ENCODE measurements at places on chromosomes 2 and 18.
A peak's percentile ranks its signal among the peaks of the same experiment; 100 is the strongest.

GRCh38 chr2:54613794-54614257 lies 109.6 kb upstream of the EML6 start:
- peak; percentile 55 for DNase-seq

GRCh38 chr2:143807671-143808070 lies 678.5 kb downstream of the ARHGAP15 start:
- no peak for DNase-seq

DNA sequence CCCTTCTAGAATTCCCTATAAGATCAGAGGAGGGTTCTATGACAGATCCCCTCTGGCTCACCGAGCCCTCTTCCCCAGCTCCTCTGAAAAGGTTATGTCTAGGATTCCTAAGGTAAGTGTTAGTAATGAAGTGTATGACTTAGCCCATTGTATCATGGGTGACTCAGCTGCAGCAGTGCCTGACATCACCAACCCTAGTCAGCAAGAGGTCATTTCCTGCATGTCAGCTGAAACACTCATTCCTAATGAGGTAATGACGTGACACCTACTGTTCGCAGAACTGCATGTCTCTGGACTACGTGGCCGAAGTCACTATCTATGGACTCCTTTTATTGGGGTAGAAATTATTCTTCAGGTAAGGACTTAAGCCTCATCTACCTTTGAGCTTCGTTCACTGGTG lies 196.1 kb upstream of the MYT1L start:
- DNase-seq: no peak

DNA sequence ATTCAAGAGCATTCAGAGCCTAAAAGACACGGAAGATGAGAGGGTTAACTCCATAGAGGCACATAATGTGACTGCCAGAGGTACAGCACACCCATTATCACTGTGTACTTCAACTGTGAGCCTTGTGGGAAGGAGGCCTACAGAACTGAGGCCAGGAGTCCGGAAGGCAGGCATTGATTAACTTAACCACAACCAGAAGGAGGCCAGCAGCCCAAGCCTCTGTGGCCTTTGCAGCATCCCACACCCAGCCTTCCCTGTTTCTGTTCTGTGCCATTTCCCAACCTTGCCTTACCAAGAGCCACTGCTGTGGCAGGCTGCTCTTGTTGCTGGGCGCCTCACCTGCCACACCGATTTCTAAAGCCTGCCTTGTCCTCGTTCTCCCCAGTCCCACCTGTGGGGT lies 27.2 kb downstream of the SIGLEC15 start:
- DNase-seq: no peak

GRCh38 chr2:12334412-12334966 lies 382.2 kb upstream of the TRIB2 start:
- no peak for DNase-seq

DNA sequence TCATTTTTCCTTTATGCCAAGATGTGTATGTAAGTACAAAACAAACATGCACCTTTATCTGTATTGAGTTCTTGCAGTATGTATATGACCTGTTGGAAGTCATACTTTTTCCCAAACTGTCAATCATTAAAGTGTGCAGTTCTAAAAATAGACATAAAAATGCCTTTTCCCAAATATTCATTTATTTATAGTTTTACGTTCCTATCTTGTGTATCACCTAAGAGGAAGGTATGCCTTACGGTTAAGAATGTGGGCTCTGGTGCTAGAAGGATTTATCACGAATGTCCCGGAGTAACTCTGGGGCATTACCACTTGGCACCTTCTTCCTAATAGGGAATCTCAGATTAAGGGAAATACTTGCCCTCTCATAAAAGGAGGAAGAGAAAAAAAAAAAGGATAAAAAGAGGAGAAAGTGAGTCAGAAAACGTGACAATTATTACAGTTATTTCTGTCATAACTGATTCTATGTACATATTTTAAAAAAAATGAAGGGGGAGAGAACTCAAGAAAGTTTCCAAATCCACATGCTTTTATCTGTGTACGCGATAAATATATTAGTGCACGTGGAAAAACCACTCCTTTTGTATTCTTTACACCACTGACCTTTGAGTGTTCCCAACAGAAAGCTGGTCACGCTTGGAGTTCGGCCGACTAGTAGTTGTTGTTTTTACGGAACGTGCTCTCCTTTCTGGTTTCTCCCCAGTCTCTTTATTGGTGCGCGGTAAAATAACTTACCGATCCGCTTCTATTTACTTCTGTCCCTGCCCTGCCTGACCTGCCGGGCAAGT lies 721 bp downstream of the MCEE start:
- peak; percentile 21 for DNase-seq

- peak; percentile 76 for DNase-seq
Measured at GRCh38 chr2:7971841-7972240, 710.0 kb upstream of the ID2 start.

DNA sequence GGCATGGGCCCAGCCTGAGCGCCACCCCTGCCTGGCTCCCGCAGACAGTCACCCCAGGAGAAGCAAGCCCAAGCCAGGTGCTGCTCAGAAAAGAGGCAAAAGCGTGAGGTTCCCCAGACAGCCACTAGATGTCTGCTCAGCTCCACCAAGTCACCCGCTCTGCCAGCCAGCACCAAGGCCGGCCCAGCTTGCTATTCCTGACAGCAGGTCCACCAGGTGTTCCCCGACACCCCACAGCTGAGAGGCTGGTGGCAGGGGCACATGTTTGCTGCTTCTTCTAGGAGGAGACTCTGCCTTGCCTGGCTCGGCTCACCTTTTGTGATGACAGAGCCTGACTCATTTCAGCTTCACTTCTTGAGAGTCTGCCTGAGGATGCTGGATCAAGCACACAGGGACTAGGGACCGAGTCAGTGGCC lies 206.7 kb downstream of the MGAT5 start:
- peak; percentile 44 for DNase-seq

DNA sequence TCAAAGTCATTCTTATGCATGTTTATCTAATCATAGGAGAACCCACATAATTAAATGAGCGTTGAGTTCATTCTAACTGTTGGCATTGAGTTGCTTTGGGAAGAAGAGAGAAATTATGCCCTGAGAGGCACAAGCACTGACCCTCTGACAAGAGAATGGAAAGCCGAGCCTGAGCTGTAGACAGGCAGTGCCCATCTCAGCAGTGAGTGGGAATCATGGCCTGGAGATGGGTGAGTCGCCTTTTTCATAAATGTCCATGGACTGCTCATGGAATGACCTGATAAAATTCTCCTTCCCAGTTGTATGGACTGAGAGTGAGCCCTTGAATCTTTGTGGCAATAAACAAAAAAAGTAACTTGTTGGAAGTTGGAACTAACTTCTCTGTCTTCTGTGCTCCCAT lies 21.4 kb upstream of the MYO3B start:
- DNase-seq: no peak

GRCh38 chr2:57516698-57517340 lies 529.8 kb upstream of the VRK2 start:
- peak; percentile 54 for DNase-seq

- DNase-seq: no peak
Measured at GRCh38 chr2:37337620-37338280, 6.7 kb upstream of the QPCT start.

GRCh38 chr2:121707920-121708361 lies 28.7 kb downstream of the NIFK start:
- DNase-seq: no peak

GRCh38 chr2:238581126-238581525 lies 154.4 kb downstream of the ASB1 start:
- no peak for DNase-seq

DNA sequence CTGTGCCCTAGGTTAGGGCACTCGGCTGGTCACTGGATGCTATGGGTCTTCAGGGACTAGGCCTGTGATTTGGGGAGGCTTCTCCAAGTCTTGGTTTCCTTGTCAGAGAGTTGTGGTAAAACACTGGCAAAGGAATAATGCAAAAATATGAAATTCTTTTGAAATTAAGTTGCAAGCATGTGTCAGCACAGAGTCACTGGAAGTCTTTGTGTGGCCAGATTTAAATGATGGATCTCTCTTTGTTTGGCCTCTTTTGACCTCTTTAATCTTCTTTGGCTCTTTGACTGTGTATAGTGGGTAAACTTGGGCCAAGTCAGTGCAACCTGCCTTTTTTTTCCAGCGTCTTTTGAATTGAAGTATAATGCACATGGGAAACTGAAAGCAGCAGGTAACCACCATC lies 12.1 kb downstream of the HK2 start:
- DNase-seq: peak; percentile 28

DNA sequence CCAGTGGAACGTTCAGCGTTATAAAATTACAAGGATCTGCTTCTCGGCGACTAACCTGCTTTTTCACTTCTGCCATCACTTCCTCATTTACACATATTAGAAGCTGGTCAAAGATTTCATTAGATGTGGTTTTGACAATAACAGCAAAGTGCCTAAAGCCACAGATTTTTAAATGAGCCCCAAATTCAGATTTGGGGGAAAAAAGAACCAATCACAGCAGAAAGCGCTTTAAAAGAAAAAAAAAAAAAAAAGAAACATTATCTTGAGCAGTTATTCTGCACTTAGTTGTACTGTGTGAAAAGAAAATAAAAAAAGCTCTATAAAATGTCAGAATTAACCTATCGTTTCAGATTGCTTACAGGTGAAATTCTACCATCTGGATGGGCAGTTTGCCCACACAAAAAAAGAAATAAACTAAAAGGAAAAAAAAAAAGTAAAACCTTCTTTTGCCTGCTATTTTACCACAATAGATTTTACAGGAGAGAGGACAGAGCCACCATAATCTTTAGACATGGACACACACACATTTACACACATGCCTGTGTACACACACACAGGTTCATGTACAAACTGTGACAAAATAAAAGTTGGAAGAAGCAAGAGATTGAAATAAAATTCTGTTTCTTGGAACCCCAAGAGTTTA lies 167.2 kb downstream of the TCF4 start:
- no peak for DNase-seq

DNA sequence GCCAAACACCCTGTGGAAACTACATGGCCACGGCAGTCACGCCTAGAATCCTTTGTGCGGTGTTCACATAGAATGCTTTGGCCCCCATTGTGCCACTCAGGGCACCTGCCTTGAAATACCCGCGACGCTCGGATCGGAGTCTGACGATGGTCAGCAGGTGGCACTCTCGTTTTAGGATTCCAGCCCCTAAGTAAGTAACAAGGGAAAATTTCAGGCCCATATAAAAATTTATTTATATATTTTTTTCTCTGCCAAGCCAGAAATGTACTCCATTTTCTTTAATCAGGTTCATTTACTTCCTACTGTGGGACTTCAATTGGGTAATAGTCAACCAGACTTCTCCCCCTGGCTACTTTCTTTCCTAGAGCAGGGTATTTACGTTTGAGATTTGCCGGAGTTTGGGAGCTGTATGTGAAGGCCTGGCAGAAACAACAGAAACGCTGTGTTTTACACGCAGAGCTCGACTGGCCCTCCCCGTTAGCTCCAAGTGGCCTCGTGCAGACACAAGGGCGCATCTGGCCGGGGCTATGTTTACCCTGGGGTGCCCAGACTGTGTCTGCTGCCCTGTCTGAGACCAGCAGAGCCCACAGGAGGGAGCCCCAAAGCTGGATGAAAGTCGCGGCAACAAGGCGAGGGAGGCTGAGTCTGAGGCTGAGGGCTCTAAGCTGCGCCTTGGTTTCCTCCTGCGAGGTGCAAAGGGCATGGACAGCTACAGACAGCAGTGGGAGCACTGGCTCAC lies 41.6 kb downstream of the LRRC30 start:
- DNase-seq: peak; percentile 73

DNA sequence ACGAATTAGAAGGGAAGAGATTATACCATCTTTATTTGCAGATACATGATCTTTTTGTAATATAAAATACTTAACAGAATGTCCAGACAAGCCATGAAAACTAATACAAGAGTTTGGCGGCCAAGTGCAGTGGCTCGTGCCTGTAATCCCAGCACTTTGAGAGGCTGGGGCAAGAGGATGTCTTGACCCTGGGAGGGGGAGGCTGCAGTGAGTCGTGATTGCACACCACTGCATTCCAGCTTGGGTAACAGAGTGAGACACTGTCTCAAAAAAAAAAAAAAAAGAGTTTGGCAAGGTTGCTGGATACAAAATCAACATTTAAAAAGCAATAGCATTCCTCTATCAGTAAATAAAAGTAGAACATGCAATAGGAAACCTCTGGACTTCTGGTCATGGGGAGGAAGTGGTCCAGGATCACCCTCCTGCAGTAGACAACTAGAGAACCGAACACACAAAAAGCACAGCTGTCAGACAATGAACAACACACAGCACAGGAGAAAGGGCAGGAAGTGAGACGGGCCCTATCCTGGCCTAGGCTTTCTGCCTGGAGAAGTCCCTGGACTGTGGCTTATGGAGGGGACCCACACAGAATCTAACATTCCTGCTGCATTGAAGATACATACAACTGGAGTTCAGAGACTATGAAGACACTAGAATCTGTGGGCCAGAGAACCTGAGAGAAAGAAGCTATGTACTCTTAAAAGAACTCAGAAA lies 118.9 kb upstream of the ARL4C start:
- DNase-seq: no peak

DNA sequence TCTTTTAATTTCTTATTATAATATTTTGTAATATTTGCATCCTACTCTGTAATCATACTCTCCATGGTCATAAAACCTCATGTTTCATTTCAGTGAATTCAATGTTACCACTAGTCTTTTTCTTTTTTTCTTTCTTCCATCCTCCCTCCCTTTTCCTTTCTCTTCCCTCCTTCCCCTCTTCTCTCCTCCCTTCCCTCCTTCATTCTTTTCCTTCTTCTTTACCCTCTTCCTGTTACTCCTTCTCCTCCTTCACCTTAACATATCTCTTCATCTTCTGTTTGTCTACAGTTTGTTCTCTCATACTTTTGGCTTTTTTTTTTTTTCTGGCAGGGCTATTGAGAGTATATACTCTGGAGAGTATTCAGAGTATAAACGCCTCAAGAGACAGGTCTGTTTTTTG lies 491.6 kb upstream of the ID2 start:
- DNase-seq: no peak

DNA sequence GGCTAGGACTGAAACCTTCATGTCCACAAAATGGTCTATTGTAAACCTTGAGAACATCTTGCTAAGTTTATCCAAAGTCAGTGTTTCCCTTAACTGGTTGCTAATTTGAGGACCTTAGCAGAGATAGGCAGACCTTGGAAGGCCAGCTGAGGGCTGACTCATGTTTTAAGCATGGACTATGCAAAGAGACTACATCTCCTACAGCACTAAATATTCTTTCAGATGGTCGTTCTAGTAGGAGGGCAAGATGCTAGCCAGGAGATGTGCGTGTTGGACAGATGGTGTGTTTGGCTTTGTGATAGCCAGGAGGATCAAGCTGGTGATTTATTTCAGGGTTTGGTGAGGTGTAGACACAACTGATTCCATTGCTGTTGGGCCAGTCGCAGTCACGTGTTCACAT lies 75.8 kb downstream of the NRP2 start:
- peak; percentile 77 for DNase-seq

GRCh38 chr2:134148843-134149472 lies 104.9 kb upstream of the MGAT5 start:
- peak; percentile 29 for DNase-seq

DNA sequence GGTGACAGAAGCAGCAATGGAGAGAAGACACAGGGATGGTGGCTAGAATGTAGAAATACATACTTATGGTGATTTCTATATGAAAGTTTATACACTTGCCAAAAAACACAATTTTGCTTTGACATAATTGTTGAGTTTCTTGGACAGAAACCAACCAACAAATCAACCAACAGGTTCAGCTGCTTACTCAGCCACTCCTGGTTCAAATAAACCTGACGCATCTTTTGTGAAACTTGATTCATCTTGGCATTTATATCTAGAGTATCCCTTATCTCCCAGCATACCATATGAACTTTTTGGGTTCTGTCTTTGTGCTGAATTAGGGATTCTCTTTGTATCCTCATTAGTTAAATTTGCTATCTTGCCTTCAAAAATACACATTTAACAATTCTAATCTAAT lies 54.1 kb upstream of the ERBB4 start:
- DNase-seq: no peak

Data from fibroblast of skin of scalp (primary cell).